CD4-positive, alpha-beta T cell treated with Interleukin-17A for 1 hour (primary cell): ENCODE measurements at places on chromosomes 11 and 22.

DNA sequence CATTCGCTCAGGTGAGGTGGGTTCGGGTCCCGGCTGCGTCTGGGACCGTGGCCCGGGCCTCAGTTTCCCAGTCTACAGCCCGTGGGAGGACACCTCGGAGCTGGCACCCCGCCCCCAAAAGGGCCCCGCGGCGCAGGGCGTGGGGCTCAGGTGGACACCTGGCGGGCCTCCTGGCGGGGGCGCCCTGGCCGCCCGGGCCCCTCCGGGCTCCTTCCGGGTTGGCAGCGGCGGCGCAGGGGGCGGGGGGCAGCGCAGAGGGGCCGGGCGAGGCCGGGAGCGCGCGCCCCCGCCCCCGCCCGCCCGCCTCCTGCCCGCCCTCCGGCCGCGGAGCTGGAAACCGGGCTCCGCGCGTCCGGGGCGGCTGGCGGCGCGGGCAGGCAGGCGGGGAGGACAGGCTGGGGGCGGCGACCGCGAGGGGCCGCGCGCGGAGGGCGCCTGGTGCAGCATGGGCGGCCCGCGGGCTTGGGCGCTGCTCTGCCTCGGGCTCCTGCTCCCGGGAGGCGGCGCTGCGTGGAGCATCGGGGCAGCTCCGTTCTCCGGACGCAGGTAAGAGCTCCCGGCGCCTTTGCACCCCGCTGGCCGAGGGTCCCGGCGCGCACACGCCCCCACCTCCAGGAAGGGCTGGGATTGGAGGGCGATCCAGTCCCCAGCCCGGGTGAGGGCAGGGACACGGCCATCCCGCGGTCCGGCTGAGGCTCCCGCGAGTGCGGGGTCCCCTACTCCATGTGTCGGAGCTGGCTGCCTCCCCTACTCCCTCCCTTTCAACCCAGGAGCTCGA, at the start of gene EMID1:
EMID1 (plus strand) TSS at position 303 of the 778 bp plus-strand sequence; CDS start at position 446, 143 bp downstream.
- no peak for DNase-seq

DNA sequence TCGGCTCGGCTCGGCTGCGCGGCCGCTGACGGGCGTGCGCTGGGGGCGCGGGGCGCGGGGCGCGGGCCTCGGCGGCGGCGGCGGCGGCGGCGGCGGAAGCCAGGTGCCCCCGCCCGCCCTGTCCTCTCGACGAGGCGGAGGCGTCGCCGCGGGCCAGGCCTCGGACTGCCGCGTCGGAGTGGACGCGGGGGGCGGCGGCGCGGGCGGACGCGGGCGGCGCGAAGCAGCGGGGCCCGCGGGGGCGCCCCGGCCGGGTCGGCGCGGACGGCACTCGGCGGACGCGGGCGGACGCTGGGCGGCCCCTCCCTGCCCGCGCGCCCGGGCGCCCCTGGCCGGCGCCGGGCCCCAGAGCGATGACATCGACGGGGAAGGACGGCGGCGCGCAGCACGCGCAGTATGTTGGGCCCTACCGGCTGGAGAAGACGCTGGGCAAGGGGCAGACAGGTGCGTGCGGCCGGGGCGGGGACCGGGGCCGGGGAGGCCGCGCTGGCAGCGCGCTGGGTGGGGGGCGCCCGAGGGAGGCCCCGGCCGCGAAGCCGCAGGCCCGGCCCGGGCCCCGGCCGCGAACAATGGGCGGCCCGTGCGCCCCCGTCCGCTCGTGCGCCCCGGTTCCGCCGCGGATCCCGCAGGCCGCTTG, at the start of gene BRSK2:
BRSK2 (plus strand) TSS at position 3 of the 637 bp plus-strand sequence; CDS start at position 354, 351 bp downstream.
- no peak for DNase-seq

DNA sequence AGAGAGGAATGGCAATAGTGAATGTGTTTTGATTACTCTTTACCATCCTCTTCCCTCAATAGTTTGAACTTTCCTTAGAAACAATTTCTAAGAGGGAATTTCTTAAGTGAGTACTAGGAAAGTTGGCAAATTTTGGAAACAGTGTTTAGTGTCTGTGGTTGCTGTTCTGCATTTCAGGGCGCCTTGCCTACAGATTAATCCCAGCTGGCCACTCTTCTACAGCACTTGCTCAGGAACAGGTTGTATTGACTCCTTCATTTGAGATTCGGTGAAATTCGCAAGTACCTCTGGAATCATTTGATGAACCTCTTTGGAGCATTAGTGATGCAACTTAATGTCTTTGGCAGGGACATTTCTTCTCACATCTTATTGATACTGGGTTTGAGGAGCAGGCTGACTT, 28.3 kb downstream of the JAM3 start:
- DNase-seq = no peak

GRCh38 chr22:39996732-39997131, 2.0 kb downstream of the FAM83F start:
- DNase-seq = no peak

GRCh38 chr11:122616718-122617117, 38.8 kb upstream of the UBASH3B start:
- no peak for DNase-seq

- no peak for DNase-seq
Observed at GRCh38 chr11:111549196-111549868, 8.8 kb downstream of the LAYN start.

DNA sequence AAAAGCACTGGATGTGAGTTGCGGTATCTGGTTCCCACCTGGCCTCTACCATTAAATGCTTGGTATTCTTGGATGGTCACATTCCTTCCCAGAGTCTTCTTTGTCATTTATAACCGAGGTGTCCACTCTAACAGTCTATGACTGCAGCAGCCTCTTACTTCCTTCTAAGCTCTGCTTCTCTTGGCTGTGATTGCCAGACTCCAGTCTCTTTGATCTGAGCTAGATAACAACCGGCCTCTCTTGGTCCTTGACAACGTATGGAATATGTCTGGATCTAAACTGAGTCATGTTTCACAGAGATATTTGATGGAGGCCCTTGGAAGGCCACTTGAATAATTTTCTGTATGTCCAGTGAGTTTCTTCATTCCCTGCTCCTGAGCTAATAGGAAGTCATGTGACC, 141.6 kb upstream of the TENM4 start:
- DNase-seq = no peak

- no peak for DNase-seq
Observed at GRCh38 chr22:20621162-20621561, 113.8 kb downstream of the MED15 start.

DNA sequence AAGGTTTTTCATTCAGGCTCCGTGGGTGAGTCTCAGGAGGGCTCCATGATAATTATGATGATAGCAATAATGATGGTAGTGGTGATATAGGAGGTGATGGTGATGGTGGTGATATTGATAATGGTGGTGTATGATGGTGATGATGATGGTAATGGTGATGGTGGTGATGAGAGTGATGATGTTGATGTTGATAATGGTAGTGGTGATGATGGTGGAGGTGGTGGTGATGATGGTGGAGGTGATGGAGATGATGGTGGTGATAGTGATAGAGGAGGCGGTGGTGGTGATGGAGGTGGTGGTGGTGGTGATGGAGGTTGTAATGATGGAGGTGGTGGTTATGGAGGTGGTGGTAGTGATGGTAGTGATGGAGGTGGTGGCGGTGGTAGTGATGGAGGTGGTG, 79.4 kb downstream of the MPPED1 start:
- no peak for DNase-seq

GRCh38 chr11:7612661-7613393, 60.5 kb downstream of the CYB5R2 start:
- no peak for DNase-seq

DNA sequence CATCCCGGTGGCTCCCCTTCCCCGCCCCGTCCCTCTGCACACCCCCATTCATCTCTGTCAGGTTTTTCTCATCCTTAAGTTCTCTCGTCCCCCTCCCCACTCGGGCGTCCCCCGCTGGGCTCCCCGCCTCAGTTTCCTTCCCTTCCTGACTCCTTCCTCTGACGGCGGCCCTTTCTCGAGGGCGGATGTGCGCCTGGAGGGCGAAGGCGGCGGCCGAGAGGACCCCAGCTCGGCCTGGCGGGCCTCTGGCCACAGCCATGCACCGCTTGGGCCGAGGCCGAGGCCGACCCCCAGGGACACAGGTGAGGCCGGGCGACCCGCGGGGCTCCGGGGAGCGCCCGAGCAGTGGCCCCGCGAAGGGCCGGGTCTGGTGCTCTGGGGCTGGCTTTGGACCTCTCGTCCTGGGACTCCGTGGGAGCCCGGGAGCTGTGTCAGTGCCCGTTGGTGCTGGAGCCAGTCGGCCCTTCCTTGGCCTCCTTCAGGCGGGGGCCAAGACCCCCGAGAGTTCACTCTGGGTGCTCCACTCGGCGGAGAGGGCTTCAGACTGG, 2.9 kb downstream of the PHLDB1 start:
- DNase-seq = peak; percentile 7

- DNase-seq = no peak
Observed at GRCh38 chr11:102591160-102591718, 33.9 kb downstream of the MMP20 start.

DNA sequence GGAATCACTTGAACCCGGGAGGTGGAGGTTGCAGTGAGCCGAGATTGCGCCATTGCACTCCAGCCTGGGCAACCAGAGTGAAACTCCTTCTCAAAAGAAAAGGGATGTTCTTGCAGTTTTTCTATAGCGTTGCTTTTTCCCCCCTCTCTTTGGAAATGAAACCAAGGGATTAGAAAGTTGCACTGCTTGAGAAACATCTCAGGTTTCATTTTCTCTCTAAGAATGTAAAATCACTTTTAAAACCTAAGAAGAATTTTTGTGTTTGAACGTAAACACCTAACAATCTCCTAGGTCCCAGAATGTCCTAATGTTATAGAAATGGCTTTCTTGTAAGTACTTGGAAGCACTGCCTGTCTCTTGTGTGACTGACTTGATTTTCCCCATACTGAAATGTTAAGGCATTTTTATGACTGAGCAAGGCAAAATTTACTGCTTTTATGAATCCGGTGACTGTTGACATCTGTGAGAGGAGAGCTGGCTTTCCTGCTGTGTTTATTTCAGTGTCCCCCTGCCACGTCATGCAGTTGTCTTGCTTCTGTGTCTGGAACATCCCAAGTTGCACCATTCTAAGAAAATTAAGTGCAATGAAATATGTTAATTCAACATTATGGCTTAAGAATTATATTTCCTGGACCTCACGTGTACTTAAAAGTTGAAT, 37.7 kb downstream of the NF2 start:
- no peak for DNase-seq

GRCh38 chr22:48459859-48460823, 1367.5 kb downstream of the BRD1 start:
- DNase-seq = no peak

DNA sequence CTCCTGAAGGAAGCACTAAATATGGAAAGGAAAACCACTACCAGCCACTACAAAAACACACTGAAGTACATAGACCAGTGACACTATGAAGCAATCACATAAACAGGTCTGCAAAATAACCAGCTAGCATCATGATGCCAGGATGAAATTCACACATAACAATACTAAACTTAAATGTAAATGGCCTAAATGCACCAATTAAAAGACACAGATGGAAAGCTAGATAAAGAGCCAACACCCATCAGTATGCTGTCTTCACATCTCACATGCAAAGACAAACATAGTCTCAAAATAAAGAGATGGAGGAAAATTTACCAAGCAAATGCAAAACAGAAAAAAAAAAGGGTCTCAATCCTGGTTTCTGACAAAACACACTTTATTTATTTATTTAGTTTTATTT, 171.7 kb downstream of the TTC28 start:
- DNase-seq = no peak

GRCh38 chr11:10453261-10453660, 1.8 kb upstream of the AMPD3 start:
- DNase-seq = no peak

GRCh38 chr22:39175353-39176142, 23.1 kb upstream of the CBX7 start:
- no peak for DNase-seq

- DNase-seq = no peak
Observed at GRCh38 chr22:49779853-49780697, 47.6 kb downstream of the BRD1 start.

DNA sequence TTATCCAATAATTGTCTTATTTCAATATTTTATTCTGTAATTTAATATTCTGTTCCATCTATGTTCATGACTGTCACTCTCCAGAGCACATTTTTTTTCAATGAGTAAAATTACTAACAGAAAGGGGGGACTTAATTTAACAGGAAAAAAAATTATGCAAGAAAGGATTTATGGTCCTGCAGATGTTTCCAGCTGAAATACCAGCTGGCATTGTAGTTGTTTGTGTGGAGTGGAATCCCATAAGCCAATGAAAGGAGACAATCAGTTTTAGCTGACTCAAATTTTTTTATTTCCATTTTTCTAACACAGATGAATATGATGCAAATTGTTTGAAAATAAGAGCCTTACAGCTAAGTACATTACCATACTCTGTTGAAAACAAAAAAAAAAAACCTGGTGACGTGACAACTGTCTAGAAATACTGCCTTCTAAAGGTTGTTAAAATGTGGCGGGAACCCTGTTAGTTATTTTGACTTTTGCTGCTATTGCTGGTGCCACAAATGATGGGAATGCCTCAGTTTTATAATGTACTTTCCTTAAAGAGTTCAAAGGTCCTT, 389.1 kb downstream of the ETS1 start:
- DNase-seq = no peak

GRCh38 chr11:876545-876944, 33.9 kb downstream of the TSPAN4 start:
- DNase-seq = no peak

DNA sequence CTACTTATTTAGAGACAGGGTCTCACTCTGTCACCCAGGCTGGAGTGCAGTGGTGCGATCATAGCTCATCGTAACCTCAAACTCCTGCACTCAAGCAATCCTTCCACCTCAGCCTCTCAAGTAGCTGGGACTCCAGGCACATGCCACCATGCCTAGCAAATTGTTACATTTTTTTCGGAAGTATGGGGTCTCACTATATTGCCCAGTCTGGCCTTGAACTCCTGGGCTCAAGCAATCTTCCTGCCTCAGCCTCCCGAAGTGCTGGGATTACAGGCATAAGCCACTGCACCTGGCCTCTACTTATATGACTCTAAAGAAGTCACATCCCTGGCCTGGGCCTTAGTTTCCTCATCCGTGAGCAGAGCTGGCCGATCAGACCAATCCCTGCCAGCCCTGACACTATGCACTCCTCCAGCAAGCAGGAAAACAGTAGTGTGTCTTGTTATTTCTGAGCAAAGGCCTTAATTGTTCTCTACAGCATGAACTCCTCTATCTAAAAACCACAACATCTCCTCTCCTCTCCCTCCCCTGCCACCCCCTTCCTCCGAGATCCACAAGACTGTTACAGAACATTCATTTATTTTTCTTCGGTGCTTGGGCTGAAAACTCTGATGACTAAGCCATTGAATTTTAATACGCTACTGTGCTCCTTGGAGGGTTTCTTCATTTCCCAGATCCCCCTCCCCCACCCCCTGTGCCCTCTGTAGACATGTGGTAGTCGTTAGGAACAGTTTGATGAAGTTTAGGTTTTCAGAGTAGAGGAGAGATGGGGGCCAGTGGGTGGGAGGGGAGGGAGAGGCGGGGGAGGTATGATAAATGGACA, 91.5 kb downstream of the ABTB2 start:
- DNase-seq = no peak

GRCh38 chr11:79092791-79093353, 348.0 kb downstream of the TENM4 start:
- no peak for DNase-seq

GRCh38 chr11:131372234-131372962, 2.0 kb downstream of the NTM start:
- DNase-seq = no peak

GRCh38 chr11:27649800-27650199, 50.5 kb downstream of the BDNF start:
- no peak for DNase-seq
